ENCODE measurements at places on chromosomes 4 and X. TPM values are rescaled to one million over a fixed set of nuclear protein-coding genes. Genes with fewer than 3 reads are reported as not detected.

The HMX1 gene
- not detected for total RNA-seq

The ZAR1 gene
- total RNA-seq: 0.84 TPM

- H3K4me3 ChIP-seq: no peak overlapping the region
- no peaks in the 10 kb centered on the region for H3K4me1 ChIP-seq
- H3K27me3 ChIP-seq: no peaks in the 10 kb centered on the region
- no peaks in the 10 kb centered on the region for H3K36me3 ChIP-seq
- H3K27ac ChIP-seq: no peak overlapping the region
These were observed 309.4 kb downstream of the PPP3CA start for GRCh38 chr4:101037938-101038413.

DNA sequence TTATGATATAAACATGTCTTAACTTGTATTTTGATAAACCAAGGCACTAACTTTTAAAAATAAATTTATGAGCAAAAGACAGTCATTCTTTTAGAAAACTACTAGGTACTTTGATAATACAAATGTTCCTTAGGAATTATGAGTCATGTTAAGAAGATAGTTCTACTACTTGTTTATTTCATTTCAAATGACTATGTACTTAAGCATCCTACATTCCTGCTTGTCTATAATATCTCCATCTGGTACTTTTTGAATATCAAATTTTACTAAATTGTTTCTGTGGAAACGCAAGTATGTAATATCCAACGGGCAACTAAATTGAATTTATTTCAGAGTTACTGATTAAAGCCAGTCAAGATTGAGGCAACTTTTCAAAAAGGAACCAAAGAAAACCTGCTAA lies 61.8 kb downstream of the CAMK2D start:
- H3K27me3 ChIP-seq: no peaks in the 10 kb centered on the region
- no peaks in the 10 kb centered on the region for H3K4me1 ChIP-seq
- no peak overlapping the region for H3K4me3 ChIP-seq
- H3K36me3 ChIP-seq: no peaks in the 10 kb centered on the region
- H3K27ac ChIP-seq: no peak overlapping the region

GRCh38 chr4:73066445-73066844 lies 3.1 kb downstream of the COX18 start:
- DNase-seq: no peak
- H3K27ac ChIP-seq: no peak overlapping the region
- peaks cover 23% of the 10 kb centered on the region for H3K4me1 ChIP-seq
- no peak overlapping the region for H3K4me3 ChIP-seq
- no peaks in the 10 kb centered on the region for H3K27me3 ChIP-seq

The NUDT11 gene
- total RNA-seq: 0.11 TPM

- peaks cover 82% of the 10 kb centered on the region for H3K4me1 ChIP-seq
- DNase-seq: no peak
- no peak overlapping the region for H3K27ac ChIP-seq
- no peaks in the 10 kb centered on the region for H3K36me3 ChIP-seq
- no peaks in the 10 kb centered on the region for H3K27me3 ChIP-seq
These were observed 6.9 kb upstream of the HAUS3 start for GRCh38 chr4:2248821-2249261.

DNA sequence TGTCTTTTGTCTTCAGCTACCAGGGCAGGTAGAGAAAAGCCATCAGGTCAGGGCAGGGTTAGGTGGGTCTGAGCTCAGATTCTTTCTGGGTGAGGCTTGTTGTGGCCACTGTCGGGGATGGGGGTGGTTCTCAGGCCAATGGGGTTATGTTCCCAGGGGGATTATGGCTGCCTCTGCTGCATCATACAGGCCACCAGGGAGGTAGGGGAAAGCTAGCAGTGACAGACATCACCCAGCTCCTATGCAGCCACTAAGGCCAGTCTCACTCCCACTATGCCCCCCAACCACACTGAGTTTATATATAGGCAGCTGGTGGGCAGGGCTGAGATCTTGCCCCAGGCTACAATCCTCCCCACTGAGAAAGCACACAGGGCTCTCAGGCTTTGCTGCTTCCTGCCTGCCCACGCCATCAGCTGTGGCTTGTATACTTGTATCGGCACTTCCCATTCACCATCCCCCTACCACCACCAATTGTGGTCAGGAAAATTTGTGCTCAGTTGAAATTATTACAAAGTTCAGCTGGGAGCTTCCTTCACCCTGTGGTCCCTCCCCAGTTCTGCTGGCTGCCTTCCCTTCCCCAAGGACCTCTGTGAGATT lies 72.6 kb upstream of the PTPN13 start:
- no peaks in the 10 kb centered on the region for H3K4me1 ChIP-seq
- H3K27me3 ChIP-seq: no peaks in the 10 kb centered on the region
- DNase-seq: no peak
- H3K27ac ChIP-seq: no peak overlapping the region

DNA sequence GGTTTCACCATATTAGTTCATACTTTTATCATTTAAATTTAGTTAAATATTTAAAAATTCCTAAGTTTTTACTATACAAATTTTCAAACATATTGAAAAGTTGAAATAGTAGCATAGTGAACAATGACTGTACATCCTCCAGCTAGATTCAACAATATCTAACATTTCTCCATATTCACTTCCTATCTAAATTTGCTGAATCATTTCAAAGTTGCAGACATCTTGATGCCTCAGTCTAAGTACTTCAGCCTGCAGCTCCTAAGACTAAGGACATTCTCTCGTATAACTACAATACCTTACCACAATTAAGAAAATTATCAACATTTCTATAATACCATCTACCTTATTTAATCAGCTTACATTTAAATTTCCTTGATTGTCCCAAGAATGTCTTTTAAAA lies 132.7 kb downstream of the TMEM164 start:
- 0 out of 3 replicates have a peak overlapping the region, but pooled peaks have one; percentile 22 for H3K27ac ChIP-seq
- DNase-seq: no peak
- peaks cover 4% of the 10 kb centered on the region for H3K4me1 ChIP-seq
- H3K27me3 ChIP-seq: no peaks in the 10 kb centered on the region

GRCh38 chr4:16043642-16044498 lies 40.0 kb downstream of the PROM1 start:
- no peaks in the 10 kb centered on the region for H3K36me3 ChIP-seq
- DNase-seq: no peak
- H3K27ac ChIP-seq: no peak overlapping the region
- no peak overlapping the region for H3K4me3 ChIP-seq
- no peaks in the 10 kb centered on the region for H3K4me1 ChIP-seq

The PIR gene
- 9.4 TPM for total RNA-seq

DNA sequence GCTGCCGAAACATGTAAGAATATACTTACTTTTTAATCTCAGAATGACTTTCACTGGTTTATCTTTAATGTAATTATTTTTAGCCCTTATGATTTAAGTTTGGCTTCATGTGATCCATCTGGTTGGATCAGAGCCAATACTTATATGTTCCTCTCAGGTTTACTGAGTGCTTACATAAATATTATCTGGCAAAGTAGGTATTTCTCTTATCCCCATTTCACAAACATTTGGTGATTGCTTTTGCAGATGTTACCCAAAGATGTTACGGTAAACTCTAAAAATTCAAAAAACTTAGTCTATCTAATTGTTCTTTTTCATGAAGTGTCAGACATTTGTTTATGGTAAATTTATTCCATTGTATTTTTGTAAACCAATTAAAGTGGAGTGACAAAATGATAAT lies 115.0 kb upstream of the TLL1 start:
- H3K36me3 ChIP-seq: no peaks in the 10 kb centered on the region
- H3K27ac ChIP-seq: no peak overlapping the region
- no peaks in the 10 kb centered on the region for H3K4me1 ChIP-seq
- no peak overlapping the region for H3K4me3 ChIP-seq

- H3K4me1 ChIP-seq: no peaks in the 10 kb centered on the region
- H3K36me3 ChIP-seq: no peaks in the 10 kb centered on the region
- no peaks in the 10 kb centered on the region for H3K27me3 ChIP-seq
- no peak for DNase-seq
These were observed 97.3 kb downstream of the EMCN start for GRCh38 chr4:100420571-100420970.

DNA sequence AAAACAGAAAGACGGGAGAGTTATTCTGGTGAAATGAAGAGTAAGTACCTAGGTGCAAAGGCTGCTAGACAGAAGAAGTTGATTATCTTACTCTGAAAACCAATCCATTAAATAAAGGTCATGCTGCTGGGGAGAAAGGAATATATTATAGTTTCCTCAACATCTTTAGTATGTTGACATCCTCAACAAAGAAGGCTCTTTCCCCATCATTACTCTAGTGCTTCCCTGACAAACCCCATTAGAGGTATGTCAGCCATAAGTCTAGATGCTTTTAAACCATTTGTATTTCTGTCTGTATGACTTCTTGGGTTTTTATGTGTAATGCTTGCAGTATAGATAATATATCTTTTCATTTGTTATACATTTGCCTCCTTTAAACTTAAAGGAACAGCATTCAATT lies 75.9 kb downstream of the ADGRL3 start:
- no peaks in the 10 kb centered on the region for H3K27me3 ChIP-seq
- H3K4me3 ChIP-seq: no peak overlapping the region
- no peaks in the 10 kb centered on the region for H3K36me3 ChIP-seq

DNA sequence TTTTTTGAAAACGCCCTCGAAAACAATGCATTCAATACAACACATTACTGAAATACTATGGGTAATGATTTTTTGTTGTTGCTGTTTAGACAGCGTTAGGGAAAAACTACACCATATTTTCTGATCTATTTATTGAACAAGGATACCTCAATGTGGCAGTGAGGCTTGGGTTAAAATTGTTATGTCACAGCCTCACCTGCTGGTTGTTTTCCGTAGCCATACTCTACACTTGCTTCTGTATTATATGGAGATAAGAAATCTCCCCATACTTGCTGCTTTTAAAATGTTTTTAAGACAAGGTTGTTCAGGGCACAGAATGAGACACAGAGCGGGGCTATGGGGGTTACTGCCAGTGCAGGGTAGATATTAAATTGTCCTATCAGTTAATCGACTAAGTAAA lies 221.6 kb upstream of the FTHL17 start:
- no peaks in the 10 kb centered on the region for H3K27me3 ChIP-seq
- DNase-seq: no peak
- H3K4me1 ChIP-seq: no peaks in the 10 kb centered on the region
- H3K4me3 ChIP-seq: no peak overlapping the region
- no peaks in the 10 kb centered on the region for H3K36me3 ChIP-seq
- no peak overlapping the region for H3K27ac ChIP-seq

DNA sequence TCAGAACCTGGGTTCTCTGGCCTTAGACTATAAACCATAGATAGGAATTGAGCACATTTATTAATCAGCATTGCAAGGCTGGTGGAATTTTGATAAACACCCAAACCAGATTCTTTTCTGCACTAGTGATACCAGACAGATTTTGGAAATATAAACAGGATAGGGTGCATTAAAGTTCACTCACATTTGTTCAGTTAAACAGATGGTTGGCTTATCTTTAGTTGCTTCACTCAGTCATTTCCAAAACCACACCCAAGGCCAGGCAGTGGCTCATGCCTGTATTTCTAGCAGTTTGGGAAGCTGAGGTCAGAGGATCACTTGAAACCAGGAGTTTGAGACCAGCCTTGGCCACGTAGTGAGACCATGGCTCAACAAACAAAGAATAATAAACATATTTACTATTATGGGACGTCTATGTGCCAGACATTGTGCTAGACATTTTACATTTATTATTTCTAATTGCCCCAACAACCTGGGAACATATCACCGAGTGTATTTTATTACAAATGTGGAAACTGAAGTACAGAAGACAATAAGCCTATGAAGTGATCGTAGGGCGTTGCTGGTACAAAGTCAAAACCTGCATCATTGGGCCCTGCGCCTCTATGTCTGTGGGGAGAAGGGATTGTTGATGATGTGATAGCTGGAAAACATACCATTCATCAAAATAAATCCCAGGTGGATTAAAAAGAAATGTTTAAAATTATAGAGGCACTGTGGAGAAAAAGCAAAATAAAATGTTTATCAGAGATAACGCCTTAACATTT lies 15.0 kb downstream of the ADD1 start:
- H3K27me3 ChIP-seq: no peaks in the 10 kb centered on the region
- H3K27ac ChIP-seq: peak overlapping the region; percentile 65
- DNase-seq: peak; percentile 43
- peaks cover 11% of the 10 kb centered on the region for H3K4me1 ChIP-seq
- peaks cover 20% of the 10 kb centered on the region for H3K36me3 ChIP-seq

DNA sequence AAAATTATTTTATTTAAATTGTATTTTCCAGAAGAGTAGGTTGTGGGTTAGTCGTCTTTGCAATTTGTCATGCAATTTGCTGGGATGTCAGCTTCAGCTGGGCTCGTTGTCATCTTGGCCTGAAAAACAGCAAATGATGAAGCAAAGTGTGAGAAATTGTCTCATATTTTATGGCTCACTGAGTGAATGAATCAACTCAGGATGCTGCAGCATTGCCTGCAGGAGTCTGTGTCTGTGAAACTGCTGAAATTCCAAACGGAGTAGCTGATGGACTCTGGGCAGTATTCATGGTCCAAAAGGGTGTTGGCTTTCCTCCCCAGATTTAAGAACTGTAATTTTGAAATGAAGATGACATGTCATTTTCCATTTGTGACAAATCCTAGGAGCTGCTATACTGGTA lies 37.2 kb downstream of the CXCL8 start:
- no peaks in the 10 kb centered on the region for H3K36me3 ChIP-seq
- no peaks in the 10 kb centered on the region for H3K27me3 ChIP-seq
- no peak overlapping the region for H3K27ac ChIP-seq
- no peaks in the 10 kb centered on the region for H3K4me1 ChIP-seq
- no peak for DNase-seq
- H3K4me3 ChIP-seq: no peak overlapping the region

The MAML3 gene
- total RNA-seq: 0.55 TPM

The ABRAXAS1 gene
- total RNA-seq: 30.9 TPM

DNA sequence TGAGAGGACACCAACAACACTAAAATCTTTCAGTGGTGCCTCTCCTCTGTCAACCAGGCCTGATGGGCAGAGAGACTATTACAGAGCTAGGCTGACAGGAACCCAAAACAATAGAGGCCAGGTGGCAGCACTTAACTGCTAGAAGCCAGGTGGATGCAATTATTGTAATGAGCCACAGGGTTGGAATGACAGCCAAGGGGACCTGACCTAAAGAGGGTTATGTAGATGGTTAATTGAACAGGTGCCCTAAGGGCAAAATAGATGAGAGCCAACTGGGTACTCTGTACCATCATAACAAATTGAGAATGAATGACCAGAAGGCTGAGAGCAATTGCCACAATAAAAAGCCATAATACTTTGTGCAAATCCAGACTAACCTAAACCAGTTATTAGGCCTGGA lies 24.7 kb upstream of the FRAS1 start:
- no peak overlapping the region for H3K27ac ChIP-seq
- H3K4me3 ChIP-seq: no peak overlapping the region
- H3K4me1 ChIP-seq: no peaks in the 10 kb centered on the region
- DNase-seq: no peak
- no peaks in the 10 kb centered on the region for H3K36me3 ChIP-seq

All from K562 (cell line).